ENCODE measurements at places on chromosomes 11 and 22.

GRCh38 chr22:23626286-23626975, 5.7 kb downstream of the DRICH1 start:
- DNase-seq = no peak

GRCh38 chr22:37552524-37553163, 7.6 kb upstream of the CDC42EP1 start:
- no peak for DNase-seq

GRCh38 chr11:14638561-14638960, 5.0 kb upstream of the PDE3B start:
- DNase-seq = no peak

DNA sequence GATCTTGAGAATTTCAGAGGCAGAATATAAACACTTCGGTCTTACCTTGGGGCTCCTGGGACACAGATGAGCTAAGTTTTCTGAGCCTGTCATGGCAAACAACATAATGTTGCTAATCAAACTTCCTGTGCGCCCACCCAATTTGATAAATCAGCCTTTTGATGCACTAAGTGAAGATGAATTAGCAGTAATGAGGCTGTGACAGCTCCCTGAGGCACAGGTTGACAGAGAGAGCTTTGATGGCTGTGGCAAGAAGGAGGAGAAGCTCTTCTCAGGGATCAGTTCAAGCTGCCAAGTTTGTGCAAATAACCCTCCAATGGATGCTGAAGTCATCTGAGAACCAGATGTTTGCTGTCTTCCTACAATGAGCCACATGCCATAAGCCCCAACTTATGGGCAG, 34.4 kb downstream of the DRD2 start:
- DNase-seq = no peak

All from NCI-H1417 treated with DMSO at 0.1 percent for 48 hours (cell line).